ENCODE measurements at places on chromosomes 7 and 10.

DNA sequence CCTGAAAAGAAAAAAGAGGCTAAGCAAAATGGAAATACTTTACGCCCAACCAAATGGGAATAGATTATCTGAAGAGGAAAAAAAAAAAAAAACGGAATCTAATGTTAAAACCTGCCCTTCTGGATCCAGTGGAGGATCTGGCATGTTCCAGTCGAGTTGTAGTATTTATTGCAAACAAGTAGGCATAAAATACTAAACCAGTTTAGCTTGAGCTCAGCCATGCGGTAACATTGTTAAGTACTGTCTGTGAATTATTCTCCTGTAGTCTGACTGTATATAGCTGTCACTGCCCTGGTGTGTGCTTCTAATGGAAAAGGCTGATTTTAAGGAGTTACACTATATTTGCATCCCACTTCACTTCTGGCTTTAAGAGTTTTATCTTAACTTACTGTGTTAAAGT is 40.3 kb downstream of the CELF2 start:
- DNase-seq, result no peak

DNA sequence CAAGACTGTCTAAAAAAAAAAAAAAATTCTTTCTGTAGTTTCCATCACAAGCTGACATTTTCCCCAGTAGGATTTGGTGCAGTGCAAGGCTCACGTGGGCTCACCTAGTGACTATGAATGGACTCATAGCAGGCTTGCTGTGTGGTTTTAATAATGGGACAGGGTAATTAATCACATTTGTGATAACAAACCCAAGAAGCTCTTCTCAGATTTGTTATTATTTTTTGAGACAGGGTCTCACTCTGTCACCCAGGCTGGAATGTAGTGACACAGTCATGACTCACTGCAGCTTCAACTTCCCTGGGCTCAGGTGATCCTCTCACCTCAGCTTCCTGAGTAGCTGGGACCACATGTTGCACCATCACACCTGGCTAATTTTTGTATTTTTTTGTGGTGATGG is 40.0 kb downstream of the NACAD start:
- no peak for DNase-seq

DNA sequence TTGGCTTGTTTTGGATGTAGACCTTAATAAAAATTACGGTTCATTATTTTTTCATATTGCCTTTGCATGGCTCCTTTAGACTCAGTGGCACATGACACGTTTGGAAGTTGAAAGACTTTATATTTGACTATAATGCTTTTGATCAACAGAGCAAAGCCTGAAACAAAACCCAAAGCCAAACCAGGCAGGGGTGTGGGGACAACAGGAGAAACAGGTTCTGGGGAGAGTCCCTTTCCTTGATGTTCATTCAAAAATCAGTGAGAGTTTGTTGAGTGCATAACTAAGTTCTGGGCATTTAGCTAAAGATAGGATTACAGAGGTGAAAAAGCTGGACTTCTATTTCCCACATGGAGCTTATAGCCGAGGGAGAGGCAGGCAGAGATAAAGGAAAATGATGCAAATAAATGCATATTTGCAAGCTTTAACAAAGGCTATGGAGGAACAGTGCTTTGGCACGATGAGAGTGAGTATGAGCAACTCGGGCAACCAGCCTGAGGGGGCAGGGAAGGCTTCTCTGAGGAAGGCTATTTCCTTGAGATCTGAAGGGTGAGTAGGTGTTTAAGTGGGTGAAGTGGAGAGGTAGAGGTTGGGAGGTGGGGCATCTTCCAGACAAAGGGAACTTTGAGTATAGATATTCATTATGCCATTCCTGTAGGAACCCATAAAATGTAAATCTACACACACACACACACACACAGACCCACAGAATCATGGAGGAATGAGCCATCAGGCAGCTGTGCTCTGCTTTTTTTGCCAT is 34.5 kb upstream of the PDZD8 start:
- DNase-seq, result no peak

DNA sequence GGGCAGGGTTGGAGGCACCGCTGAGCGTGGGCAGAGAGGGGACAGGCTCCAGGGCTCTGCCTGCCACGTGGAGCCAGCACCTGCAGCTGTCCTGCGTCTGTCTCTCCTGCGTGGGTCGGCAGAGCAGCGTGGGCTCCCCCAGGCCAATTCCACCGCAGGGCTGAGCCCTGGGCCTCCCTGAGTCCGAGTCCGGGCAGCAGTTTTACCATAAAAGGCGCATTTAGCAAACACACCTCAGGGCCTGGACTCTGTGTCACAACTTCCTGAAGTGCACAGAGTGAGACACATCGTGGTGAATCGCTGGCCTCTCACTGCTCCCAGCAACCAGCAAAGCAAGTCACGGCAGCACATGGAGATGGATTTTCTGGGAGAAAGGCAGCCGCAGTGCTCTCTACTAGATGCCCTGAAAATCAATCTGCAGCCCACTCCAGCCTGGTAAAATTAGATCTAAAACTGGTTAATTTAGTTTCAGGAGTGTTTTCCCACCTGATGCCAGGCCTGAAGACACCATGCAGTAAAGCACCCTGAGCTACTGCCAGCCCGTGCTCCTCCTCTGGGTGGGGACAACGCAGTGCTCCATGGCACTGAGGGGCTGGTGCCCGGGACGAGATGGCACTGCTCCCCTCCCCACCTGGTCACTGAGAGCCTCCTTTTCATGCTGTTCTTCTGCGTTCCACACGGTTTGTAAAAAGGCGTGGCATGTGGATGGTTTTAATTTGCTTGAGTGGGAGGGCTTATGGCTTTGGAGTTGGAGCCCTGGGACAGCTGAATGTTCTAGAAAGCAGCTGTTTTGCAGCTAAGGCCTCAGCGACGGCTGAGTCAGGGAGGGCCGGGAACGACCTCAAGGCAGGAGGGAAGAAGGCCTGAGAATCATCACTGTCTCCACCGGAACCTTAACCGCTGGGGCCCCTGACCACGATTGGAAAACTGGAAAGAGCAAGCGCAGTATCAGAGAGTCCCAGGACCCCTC is 336.9 kb downstream of the ADARB2 start:
- DNase-seq, result no peak

DNA sequence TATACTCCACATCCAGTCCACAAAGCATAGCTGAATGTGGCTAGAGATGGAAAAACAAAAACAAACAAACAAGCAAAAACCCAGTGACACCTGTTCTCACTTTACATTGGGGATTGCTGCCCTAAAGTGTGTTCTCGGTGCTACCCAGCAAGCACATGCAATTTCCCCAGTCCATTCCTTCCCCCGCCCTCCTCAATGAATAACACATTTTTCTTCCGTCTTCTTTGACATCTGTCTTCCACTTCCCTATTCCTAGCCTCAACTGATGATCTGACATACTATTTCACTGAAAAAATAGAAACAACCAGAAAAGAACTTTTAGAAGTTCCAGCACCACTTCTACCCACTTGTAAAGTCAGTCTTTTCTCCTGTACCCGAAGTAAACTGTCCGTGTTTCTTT is 147.1 kb downstream of the MALRD1 start:
- no peak for DNase-seq

GRCh38 chr7:139582671-139583155 is 59.2 kb downstream of the CLEC2L start:
- no peak for DNase-seq

DNA sequence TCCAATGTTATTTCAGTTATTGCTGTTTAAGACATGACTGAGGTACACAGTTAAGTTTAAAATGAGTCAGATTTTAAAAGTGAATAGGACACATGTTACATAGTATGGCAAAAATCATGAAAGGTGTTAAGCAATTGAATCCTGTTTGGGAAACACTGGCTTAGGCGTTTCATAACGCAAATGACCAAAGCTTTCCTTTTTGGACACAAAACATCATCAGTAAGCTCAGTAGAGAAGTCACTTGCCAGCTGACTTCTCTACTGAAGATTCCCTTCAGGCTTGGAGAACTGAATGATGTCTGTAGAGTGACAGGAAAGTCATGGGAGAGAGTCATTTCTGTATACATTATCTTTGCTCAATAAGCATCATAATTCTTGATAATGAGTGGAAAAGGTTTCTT is 64.4 kb upstream of the RSBN1L start:
- no peak for DNase-seq

DNA sequence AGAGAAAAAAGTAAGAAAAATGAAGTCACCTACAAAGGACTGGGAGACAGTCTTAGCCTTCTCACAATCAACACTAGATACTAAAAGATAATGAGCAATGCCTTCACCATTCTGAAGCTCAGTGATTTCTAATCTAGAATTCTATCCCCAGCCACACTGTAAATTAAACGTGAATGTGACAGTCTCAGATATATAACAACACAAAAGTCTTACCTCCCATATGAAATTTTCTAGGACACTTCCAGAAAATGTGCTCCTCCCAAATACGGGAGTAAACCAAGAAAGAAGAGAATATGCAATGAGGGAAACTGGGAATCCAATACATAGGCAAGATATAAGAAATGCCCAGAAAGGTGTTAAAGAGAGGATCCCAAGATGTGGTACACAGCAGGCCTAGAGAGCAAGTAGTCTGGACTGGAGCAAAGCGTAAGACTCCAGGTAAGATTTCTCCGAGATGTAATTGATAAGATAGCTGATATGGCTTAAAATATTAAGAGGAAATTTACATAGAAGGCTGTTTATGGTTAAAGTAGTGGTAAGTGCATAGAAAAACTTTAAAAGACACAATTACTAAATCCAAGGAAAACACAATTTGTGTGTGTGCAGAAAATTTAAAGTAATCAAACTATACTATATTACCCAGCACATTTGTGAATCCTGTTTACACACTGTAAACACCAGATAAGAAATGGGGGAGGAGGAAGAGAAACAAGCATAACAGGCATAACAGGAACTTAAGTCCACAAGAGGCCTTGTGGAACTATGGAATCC is 44.1 kb downstream of the SGMS1 start:
- no peak for DNase-seq

DNA sequence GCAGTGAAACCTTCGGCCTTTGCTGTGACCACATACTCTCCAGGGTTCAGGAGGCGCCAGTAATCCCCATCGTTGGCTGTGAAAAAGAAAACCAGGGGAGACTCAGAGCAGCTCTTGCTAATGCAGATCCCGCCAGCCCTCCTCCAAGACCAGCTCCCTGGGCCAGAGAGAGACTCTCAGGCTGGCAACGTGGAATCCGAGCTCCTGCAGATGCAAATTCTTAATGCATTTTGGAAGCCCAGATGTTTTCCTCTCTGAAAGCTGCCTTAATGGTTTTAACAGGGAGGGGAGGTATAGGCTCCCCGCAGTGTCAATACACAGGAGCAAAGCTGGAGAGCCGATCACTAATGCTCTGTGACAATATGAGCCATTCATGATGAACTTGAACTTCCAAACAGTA is 80.8 kb downstream of the GPR26 start:
- no peak for DNase-seq

DNA sequence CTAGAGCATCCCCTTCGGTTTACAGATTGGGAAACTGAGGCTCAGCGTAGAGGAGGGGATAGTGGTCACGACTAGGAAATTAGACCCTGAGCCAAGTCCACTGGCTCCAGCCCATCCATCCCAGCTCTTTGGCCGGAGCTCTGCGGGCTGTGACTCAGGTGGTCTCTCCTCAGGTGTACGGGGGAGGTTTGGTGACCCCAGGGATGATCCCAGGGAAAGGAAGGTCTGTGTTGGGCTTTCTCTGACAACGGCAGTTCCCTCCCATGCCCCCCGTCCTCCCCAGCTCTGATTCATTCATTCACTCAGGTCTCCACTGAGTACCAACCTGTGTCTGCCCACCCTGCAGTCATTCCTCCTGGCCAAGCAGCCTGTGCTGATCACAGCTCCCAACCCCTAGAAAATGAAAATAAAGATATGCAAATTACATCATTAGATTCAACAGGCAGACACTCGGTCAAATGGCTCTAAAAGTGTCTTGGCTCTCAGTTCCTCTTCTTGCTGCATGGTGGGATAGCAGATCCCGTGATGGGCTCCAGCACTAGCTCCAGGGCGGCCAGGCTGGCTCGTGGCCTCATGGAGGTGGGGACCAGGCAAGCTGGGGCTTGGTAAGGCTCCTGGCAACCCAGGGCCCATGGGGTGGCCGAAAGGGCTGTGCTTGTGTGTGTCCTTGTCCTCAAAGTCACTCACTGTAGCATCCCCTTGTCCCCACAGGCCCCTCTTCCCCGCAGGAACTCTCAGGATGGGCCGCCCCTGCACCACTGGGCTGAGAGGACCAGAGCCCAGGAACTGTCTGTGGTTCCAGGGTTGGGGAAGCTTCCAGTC is 37.8 kb downstream of the CLRN3 start:
- no peak for DNase-seq

- no peak for DNase-seq
These were observed 5.9 kb downstream of the KCP start for GRCh38 chr7:128904381-128905197.

- no peak for DNase-seq
These were observed 13.2 kb downstream of the MLLT10 start for GRCh38 chr10:21547246-21547645.

DNA sequence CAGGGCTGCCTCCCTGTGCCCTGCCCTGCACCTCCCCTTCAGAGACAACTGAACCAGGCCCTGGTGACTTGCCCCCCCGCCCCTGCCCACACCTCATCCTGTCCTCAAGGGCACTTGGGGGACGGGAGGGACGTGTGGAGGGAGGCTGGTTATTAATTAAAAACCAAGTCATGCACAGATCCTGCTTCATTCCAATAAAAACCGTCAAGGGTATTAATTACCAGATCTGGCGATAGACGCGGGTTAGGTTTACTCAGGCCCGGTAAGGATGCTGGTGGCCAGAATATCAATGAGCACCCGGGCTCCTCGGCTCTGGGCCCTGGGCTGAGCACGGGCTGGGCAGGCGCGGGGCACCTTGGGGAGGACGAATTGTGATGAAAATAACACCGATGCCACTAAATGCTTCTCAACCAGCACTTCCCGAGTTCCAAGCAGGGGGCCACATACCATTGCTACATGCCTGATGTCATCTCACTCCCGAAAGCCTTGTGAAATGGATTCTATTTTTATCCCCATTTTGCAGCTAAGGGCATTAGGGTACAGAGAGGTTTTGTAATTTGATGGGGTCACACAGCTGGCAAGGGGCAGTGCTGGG is 24.5 kb upstream of the GTF2IRD1 start:
- no peak for DNase-seq

GRCh38 chr10:3173171-3173878 is 743 bp upstream of the PITRM1 start:
- no peak for DNase-seq

DNA sequence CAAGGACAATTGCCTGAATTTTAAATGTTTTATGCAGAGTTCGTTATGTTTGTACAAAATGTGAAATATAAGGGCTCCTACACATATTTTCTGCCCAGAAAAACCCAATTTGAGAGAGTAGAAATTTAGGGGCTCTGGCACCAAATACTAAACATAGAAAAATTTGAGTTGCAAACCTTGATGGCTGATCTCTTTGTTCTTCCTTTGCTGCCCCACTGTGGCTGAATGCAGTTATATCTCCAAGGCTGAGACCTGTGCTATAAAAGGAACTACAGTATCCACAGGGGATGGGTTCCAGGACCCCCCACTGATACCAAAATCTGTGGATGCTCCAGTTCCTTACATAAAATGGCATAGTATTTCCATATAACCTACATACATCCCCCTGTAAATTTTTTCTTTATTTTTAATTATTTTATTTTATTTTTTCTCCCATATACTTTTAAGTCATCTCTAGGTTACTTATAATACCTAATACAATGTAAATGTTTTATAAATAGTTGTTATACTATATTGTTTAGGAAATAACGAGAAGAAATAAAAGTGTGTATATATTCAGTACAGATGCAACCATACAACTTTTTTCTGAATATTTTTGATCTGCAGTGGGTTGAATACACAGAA is 22.5 kb downstream of the CFAP43 start:
- DNase-seq, result no peak

Measured in activated B cell treated with CpG ODN at 0.5 μM for 24 hours (primary cell).